ENCODE measurements at places on chromosomes 4 and X.

DNA sequence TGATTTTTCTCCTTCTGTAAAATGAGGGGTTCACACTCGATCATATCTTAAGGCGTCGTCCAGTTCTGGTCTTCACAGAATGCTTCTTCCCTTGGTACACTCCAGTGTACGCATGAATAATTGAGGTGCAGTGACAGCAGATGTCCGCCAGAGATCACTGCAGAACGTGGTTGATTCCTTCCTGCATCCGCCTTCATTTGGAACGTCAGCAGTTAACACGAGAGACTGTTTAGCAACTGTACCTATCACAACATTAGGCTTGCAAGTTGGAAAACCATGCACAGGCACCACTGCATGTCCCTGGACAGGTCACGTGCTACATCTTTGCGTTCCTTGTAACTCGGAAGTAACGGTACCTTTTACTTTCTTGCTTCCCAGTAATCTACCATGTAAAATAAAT, 66.0 kb upstream of the GEMIN8 start:
- DNase-seq = no peak

DNA sequence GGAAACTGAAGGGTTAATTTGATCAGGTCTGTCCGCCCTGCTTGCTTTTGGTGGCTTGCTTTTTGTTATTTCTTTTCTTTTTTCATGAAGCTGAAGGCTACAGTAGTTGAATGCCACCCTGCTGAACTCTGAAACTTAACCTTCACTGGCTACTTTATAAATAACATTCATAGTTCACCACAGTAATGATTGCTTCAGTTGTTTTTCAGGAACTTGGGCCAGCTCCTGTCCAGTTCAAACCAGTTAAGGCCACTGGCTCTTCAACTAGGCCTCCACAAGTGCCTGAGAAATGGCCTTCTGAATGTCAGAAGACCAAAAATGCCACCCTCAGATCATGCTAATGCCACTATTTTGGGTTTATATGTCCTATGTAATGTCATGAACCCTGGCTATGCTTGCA, 7.7 kb upstream of the ASB9 start:
- DNase-seq = no peak

- DNase-seq = no peak
These were observed 1.4 kb downstream of the MID1 start for GRCh38 chrX:10618961-10619360.

DNA sequence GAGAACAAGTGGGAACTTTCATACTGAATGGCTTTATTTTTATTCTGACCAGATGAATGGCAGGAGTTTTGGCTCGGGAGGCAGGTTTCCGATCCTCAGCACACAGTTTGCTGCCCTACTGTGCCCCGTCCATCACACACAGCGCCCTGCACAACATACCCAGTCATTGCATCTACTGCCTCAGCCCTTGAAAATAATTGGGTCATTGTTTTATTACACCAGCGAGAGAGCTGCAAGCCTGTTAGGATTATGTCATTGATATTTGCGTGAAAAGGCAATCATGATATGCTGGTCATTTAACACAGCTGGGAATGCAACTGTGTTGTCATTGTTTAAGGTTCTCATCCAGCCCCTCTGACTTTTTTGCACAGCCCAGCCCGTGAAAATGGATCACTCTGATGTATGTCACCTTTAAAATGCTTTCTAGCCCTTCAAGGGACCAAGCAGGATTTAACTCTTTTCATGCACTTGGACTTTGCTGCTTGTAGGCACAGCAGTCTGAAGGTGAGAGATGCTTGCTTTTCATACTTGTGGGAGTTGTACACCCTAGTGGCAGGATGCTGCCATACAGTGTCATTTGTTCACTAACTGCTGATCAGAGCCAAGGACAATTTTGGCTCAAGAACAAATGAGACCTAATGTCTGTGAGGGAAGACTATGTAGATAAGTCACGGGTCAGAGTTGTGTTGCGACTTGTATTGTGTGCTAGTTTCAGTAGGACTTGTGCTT, 62.3 kb downstream of the RTL9 start:
- peak; percentile 28 for DNase-seq

All from NCI-H2081 (cell line).